ENCODE measurements at places on chromosomes 4 and X.

GRCh38 chrX:28625223-28625622 is 38.0 kb downstream of the IL1RAPL1 start:
- no peak for DNase-seq

GRCh38 chr4:79250887-79251286 is 75.0 kb downstream of the NAA11 start:
- no peak for DNase-seq

DNA sequence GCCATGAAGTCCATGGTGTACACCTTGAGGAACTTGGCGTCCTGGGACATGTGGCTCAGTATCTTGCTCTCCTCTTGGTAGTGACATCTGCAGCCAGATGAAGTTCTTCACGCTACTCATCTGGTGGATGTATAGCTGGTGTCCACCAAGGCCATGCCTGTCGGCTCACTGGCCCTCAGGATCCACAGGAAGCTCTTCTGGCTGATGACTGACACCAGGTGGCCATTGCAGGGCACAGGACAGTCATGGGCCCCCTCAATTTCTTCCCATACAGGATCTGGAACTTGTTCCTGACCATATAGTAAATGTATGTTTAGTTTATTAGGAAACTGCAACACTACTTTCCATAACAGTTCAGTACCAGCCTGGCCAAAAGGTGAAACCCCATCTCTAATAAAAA is 10.3 kb upstream of the CLCN5 start:
- DNase-seq: no peak

GRCh38 chrX:130895299-130895698 is 7.7 kb downstream of the ENOX2 start:
- DNase-seq: no peak

- no peak for DNase-seq
Measured at GRCh38 chrX:8913655-8914409, 112.6 kb upstream of the FAM9A start.

GRCh38 chr4:68904786-68905185 is 46.8 kb downstream of the UGT2A3 start:
- DNase-seq: no peak

GRCh38 chr4:182549356-182549755 is 306.2 kb downstream of the TENM3 start:
- no peak for DNase-seq

DNA sequence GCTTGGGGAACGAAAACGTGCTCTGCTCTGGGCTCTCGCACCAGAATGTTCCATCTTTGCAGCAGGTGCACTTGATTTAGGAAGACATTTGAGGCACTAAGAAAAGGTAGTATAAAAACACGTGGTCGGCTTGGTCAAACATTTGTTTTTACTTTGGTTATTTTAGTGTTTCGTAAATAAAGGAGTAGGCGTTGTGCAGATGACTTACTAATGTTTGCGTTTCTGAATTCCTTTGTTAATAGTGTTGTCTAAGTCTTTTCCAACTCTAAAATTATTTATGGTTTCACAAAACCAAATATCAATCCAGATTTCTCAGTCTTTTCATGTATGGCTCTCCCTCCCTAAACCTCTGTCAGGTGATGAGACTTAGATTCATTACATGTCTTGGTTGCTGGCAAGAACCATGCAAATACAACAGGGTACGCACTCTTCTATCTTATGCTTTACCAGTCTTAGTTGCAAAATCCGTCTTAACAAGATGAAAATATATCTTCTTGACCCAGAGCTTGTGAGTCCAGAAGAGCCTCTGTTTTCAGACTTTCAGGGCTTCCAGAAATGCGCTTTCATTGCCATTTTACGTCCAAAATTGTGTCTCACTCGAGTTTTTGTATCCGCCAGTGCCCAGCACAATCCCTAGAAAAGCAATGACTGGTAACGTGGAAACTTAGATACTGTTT is 686 bp downstream of the MTHFD2L start:
- no peak for DNase-seq

- no peak for DNase-seq
Measured at GRCh38 chr4:133390198-133390855, 241.2 kb downstream of the PCDH10 start.

DNA sequence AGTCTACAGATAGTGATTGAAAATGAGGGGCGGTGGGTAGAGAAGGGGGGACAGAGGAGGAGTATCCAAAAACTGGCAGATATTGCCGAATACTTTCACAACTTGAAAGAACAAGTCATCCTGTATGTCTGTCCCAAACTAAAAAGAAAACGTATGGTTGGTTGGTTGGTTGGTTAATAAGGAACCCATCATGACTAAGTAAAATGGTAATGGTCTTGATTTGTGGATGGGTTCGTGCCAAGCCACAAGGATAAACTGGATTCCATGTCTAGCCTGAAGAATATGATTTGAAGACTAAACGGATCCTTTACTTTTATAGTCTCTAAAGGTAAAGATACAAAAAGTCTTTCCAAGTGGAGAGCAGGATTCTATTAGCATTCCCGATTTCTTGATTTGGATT is 208.4 kb downstream of the DCLK2 start:
- DNase-seq: no peak

DNA sequence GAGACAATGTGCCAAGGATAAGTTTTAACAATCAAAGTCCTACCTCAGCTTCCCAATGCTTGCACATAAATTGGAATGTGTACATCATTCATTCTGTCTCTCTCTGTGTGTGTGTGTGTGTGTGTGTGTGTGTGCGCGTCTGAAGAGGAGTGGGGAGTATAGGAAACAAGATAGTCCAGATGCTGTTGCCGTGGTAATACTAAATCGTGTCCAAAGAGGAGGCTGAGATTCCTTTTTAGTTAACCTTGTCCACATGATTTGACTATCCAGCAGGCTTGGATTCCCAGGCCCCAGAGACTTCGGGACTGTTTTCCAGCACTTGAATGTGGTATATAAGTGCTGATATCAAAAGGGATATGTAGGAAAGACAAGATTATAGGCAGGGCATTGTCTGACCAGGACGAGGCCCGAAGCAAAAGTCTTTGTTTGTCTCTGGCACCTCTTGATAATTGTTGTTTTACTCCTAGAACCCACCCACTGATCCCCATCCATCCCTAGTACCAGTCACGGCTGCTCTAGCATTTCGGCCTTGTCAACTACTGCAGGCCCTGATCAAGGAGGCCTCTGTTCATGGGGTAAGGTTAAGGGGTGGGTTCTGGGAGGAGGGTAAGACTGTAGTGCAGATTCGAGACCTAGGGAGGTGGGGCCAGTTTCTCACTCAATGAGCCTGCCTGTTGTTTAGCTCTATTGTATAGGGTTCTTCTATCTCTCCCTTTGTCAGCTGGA is 3.9 kb downstream of the PLP1 start:
- no peak for DNase-seq

DNA sequence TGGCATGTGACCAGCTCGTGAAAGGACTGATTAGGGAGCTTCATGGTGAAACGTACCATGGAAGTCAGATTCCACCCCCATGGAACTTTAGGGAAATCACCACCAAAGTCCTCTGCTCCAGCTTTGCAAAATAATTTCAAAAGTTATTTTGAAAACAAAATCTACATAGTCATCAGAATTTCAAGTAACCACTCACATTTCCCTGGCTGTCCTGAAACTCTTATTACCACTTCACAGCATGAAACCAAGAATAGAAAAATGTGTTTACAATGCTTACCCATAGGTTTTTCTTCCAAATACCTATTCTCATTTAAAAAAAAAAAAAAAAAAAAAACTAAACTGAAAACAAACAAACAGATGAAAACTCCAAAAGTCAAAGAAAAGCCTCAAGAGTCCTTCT is 198.7 kb downstream of the PDGFRA start:
- DNase-seq: no peak

- peak; percentile 41 for DNase-seq
Measured at GRCh38 chrX:18424482-18425198, 768 bp upstream of the CDKL5 start.

GRCh38 chr4:168743601-168744000 is 246.7 kb downstream of the PALLD start:
- no peak for DNase-seq

DNA sequence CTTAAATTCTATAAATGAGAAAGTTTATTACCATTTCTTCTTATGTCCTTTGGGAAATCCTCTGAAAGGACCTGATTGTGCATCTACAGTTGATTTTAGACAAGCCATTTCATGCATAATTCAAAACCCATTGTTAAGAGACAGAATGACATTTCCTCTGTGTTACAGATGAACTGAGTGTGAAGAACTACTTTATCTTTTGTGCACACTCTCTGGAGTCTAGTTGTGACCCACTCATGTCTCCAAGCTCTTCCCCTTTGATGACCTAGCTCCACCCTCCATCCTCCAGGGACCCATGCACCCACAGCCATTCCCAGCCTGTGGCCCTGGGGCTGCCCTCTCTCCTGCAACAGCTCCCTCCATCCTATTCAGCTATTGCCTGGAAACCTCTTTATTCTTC is 57.5 kb upstream of the BMPR1B start:
- DNase-seq: no peak

DNA sequence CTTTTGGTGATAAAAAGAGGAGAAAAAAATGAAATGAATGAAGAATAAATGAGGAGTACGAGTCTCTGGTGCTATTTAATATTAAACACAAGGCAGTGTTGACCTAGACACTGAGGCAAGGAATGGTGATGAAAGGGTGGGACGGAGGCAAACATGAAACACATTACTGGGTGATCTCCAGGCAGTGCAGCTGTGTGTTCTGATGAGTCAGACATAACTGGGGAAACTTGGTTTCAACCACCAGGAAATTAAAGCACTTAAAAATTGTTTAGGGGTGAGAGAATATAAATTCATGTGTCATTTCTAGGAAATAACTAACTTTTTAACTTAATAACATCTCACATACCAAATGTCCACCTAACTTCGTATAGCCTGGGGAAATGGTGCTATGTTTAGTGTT is 19.7 kb upstream of the CXCL6 start:
- no peak for DNase-seq

- no peak for DNase-seq
Measured at GRCh38 chr4:86947501-86948120, 12.8 kb downstream of the AFF1 start.

DNA sequence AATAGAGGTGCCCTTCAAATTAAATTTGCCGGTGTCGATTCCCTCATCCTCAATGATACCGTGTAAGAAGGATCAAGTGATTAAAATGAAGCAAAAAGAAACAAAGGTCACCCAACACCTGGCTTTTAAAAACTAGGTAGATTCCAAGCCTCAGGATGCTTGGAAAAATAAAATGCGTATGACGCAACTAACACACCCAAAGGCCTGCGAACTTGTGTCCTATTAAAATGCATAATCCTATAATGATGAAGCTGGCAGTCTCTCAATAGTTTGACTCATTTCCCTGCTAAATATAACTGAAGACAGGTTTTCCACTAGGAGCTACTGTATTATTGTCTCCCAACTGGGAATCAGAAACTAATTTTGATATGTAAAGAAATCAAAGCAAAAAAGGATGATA is 263.2 kb downstream of the DHX15 start:
- no peak for DNase-seq

GRCh38 chr4:94920369-94920768 is 162.6 kb downstream of the BMPR1B start:
- DNase-seq: no peak

DNA sequence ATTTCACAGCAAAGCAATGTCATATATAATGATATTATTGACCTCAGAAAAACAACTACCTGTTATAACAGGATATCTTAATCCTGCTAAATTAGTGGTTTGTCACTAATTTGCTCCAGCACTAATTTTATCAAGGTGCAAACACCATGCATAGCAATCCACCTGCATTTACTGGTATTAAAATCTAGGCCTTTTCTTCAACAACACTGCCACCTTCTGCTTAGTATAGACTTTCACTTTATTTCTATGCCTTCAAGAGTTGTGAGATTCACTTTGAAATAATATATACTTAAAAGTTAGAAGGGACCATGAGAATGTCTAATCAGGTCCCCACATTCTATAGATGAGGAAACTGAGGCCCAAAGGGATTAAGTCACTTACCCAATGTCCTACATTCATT is 82.1 kb upstream of the IQCM start:
- DNase-seq: no peak

DNA sequence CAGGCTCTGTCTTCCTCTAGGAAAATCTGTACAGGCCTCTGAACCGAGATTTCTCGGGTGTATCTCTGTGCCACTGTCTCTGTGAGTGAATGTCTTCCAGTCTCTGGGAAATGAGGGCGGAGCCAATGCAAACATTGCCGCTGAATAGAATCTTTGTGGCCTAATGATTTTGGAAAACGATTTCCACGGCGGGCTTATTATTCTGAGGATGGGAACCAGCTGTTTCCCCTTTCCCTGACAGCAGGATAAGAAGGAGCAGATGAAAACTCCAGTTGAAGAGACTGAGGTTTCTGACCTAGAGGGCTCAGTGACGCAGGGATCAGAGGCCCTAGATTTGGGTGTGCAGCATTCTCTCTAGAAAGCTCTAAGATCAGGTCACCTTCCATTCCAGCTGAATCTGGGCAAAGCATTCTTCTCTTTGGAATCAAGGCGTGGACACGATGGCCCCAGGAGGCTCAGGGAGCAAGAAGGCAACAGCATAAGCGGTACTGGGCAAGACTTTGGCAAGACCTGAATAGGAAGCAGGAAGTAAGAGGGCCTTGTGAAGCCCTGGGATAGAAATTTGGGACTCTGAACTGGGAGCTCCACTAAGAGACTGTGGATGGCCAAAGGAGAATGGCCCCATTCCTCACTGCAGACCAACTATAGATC is 47.3 kb downstream of the PJA1 start:
- no peak for DNase-seq

- DNase-seq: no peak
Measured at GRCh38 chrX:16464369-16464768, 185.6 kb upstream of the S100G start.

DNA sequence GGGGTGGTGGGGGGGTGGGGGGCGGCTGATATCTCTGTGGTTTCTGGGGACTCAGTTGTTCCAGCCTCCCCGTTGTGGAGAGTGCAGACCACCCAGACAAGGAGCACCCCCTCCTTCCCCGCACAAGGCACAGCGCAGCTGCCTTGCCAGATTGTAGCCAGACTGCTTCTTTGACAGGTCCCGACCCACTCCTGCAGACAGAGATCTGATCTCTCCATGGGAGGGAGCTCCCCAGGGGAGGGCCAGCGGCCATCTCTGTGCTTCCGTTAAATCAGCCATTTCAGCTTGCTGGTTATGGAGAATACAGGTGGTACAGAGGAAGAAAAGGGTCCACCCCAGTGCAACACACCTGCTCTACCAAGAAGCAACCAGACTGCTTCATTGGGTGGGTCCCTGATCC is 80.8 kb downstream of the FGF16 start:
- no peak for DNase-seq

GRCh38 chr4:141636771-141637460 is 533 bp downstream of the IL15 start:
- DNase-seq: no peak

DNA sequence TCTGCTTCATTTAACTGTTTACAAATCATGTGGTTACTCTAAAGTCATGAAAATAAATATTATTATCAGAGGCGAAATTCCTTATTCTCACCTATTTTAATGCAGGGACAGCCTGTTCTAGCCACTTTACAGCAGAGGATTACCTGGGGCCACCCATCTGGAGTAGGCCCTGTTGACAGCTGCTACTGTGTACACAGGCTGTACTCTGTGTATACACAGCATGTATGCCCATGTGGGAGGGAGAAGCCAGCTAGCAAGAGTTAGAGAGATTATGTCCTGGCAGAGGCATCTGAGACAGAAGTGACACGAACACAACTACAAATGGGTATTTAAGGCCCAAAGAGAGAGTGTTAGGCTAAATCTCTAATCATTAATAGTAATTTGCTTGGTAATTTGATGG is 62.1 kb downstream of the GPRIN3 start:
- DNase-seq: no peak

- DNase-seq: no peak
Measured at GRCh38 chr4:70712604-70713452, 8.9 kb upstream of the RUFY3 start.
